Kidney capillary endothelial cell (primary cell): ENCODE measurements at places on chromosomes 12 and 14.

- no peak for DNase-seq
Measured at GRCh38 chr12:130825771-130826150, 13.3 kb downstream of the STX2 start.

DNA sequence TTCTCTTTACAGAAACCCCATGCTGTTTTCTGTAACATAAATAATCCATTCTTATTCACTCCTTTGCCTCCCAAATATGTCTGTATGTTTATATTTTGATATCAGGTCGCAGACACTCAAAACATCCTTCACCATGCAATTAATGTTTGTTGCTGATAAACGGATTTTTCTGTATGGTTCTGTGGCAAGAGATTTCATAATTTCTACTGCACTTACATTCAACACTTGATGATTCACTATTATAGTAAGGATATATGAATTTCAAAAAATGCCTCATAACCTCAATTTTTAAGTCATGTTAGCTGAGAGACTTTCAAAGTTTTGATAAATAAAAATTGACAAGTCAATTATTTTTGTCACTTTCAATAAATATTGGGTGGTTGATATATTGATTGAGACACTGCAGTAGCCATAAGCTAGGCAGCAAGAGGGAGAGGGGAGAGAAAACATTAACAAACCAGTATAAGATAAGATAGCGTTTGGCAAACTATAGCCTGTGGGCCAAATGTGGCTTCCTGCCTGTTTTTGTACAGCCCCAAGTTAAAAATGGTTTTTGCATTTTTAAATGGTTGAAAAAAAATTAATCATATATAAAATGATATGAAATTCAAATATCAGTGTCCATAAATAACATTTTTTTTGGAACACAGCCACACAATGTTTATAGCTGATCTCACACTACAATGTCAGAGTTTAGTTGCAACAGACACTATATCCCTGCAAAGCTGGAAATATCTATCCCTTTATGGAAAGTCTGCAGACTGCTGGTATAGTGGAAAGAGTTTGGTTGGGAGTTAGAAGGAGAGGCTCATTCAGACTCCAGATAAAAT, 18.3 kb downstream of the ALDH6A1 start:
- no peak for DNase-seq

- no peak for DNase-seq
Measured at GRCh38 chr12:49587174-49587908, 18.1 kb downstream of the FAM186B start.

GRCh38 chr14:76950055-76951020, 78.2 kb downstream of the IRF2BPL start:
- DNase-seq = no peak

DNA sequence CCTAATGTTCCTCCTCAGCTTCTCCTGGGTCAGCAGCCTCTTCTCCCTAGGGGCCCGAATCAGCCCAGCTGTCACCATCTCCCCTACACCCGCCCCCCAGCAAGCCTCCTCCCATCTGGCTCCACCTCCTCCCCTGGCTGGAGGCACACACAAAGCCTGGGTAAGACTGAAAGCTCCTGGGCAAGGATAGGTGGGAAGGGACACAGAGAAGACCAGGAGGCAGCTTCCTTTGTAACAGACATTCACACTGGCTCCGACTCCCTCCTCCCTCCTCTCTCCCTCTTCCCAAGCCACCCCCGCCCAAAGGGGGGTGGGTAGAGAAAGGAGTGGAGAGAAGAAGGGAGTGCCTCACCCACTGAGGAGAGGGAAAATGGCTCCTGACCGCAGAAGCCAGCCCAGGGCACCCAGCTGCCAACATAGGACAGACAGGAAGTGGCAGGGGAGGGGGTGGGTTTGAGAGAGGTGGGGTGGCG, 4.0 kb downstream of the CHD4 start:
- DNase-seq = no peak

GRCh38 chr12:75048767-75049166, 160.9 kb downstream of the KCNC2 start:
- no peak for DNase-seq

- peak; percentile 46 for DNase-seq
Measured at GRCh38 chr12:82527165-82527780, 159.4 kb upstream of the TMTC2 start.

DNA sequence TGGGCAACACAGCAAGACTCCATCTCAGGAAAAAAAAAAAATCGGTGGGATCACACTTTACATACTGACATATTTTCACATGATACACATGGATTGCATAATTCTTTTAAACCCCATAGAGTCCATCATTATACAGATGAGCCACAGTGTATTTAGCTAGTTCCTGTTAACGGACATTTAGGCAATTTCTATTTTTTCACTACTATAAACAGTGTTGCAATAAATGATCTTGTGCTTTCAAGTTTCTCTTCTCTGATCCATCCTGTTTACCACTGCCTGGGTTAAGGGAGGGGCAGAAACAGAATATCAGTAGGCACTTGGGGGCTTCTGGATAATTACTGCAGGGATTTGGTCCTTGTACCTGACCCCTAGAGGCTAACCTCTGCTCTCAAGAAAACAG, 43.4 kb upstream of the SPTLC2 start:
- DNase-seq = no peak

DNA sequence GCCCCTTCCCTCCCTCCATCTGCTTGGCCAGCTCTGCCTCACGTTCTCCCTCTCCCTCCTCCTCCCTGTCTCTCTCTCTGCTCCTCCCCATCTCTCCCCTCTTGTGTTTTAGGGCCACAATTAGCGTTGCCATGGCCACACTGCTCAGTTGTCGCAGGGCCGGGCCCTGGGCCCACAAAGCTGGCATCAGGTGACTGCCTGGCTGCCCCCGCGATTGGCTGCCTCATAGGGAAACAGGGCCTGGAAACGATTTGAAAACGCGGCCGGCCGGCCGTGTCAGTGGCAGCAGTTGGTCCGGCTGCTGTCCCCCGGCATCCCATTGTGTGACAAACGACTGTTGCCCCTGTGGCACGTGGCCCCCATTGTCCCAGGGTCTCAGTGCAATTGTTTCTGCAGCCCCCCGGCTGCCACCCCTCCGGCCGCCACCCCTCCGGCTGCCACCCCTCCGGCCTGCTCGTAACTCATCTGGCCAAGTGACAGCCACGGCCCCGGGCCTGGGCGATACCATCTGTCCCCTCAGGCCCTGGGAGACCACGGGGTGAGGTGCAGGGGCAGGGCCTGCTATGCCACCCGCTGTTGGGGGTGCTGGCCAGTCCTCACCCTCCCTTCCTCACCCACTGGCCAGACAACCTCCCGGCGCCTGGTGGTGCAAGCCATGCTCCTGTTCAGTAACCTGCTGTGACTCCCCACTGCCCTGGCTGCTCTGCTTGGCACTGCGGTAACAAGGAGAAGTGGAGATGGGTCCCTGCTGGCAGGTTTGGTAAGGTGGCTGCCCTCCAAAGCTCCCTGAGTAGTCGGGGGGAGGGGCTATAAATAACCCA, 17.4 kb downstream of the FOXN4 start:
- no peak for DNase-seq

GRCh38 chr14:54106661-54107377, 150.2 kb upstream of the BMP4 start:
- DNase-seq = no peak

DNA sequence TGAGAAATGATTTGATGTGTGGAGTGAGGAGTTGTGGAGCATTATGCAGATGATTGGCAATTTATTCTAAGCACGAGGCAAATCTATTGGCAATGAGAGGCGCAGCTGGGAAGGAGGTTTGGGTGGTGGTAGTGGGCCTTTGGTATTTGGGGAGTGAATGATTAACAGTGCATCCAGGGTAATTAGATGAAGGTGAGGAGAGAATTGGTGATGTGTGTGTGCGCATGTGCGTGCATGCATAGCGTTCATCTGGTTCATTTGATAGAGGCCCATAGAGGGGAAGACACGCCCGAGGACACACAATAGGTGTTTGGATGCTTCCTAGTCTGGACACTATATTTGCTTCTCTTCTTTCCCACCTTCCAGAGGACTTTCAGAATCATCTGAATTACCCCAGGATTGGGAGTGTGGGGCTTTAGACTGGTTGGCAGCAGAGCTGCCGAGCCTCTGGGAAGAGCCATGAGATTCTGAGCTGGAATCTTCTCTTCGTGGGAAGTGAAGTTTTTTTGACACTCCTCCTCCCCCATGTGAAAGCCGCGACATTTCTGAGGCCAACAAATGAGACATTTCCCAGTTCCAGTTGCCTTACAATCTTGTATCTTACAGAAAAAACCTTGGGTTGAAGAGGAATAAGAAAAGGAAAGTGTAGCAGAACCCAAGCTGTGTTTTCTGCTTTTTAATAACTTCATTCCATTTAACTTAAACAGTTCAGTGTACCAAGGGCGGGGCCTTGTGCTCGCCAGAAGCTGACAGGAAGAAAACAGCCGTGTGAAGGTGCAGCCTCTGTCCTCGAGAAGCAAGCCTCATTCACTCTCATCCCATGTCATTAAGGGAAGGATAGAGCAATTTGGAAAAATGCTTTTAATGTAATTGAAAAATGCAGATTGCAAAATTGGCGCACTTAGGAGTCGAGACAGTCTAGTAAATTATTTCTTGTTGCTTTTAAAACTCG, 65.2 kb downstream of the SLC25A47 start:
- no peak for DNase-seq

DNA sequence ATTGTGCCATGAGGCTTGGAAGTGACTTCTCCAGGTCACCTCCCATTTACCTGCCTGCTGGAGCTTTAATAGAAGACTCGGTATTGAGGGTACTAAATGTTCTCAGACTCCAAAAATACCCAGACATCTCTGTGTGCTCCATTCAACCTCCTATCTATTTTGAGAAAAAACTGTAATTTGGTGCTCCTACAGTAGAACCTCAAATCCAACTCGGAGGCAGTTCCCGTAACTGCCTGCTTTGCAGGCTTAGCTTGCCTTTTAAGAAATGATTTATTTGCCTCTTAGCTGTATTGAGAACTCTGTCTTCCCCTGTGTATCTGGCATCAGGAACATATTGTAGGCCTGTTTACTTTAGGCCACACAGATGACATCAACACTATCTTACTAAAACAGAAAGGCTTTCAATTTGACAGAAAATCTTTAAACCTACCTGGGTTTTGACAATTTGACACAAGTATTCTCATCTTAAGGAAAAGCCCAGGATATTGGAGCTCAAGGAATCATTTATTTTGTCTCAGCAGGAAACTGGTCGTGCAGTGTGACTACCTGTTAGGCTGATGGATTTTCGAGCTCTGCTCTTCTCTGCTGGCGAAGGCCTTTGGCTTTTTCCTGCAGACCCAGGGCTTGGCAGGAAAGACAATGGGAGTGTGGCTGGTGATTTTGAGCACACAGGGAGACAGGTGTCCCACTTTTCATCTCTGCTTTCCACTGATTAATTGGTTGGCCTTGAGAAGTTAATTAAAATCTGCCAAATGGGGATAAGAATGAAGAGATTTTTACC, 314.8 kb downstream of the SNAPC1 start:
- no peak for DNase-seq
